ENCODE measurements at places on chromosomes 1 and 21.

DNA sequence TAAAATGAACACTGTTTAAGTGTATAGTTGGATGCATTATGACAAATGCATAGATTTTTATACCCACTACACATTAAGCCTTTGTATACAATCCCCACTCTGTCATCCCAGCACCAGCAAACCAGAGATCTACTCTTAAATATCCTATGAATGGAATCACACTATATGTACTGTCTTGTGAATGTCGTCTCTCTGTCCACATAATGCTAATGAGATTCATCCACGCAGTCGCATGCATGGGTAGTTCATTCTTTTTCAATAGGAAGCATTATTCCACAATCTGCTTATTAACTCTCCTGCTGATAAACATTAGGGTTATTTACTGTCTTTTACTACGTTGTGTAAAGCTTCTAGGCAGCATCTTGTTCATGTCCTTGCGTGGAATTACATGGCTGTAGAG is 892.3 kb downstream of the LTN1 start:
- DNase-seq = no peak

DNA sequence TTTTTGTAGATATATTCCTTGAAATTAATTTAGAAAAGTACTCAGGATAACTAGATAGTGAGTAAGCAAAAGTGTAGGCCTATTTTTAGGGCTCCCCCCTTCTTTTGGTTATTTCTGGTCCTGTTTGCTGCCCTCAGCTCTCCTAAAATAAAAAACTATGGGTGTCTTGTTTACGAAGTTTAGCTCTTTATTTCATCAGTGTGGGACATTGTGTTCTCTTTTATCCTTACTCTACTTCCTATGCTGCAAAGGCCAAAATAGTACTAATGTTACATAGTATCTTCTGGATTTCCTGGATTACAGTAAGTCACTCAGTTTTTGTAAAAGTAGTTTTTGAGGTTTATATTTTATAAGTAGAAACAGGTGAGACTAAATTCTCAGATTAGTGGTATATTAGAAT is 15.4 kb downstream of the CEP350 start:
- peak; percentile 72 for DNase-seq

DNA sequence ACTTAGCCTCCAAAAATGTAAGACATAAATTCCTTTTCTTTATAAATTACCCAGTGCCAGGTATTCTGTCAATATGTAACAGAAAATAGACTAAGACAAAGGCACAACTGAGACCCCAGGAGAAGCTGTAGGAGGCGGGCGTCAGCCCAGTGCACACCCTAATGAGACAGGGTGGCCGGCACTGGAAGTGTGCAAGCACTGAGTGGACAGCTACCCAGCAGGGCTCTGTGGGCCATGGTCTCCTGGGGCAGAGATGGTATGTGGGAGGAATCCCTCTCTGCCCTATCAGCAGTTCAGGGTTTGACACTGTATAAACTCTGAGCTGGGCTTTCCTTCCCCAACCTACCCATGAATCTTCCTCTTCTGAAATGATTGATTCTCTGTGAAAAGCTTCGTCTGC is 139.5 kb downstream of the GLIS1 start:
- DNase-seq = no peak

DNA sequence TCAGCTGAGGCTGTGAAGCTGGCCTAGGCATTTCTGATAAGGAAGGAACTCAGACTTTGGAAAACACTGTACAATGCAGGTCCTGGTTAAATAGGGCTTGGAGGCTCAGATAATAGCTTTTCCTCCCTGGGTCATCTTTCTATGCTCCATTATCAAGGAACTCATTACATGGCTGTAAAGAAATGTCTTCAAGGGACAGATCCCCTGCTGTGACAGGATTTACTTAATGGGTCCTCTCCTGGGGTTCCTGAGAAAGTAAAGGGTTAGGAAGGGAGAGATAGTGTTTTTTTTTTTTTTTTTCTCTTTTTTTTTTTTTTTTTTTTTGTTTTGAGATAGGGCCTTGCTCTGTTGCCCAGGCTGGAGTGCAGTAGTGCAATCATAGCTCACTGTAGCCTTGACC is 14.1 kb upstream of the SVBP start:
- DNase-seq = no peak

- DNase-seq = no peak
Observed at GRCh38 chr1:18932387-18932786, 24.1 kb downstream of the IFFO2 start.

DNA sequence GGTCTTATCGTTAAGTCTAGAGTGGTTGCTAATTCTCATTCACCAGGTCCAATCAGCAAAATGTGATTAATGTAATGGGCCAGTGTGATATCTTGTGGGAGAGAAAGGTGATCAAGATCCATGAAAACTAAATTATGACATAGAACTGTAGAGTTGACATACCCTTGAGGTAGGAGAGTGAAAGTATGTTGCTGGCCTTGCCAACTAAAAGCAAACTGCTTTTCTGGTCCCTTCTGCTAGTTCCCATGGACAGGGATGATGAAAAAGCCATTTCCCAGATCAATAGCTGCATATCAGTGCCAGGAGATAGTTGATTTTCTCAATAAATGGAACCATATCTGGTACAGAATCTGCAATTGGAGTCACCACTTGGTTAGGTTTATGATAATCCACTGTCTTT is 65.8 kb downstream of the FH start:
- no peak for DNase-seq

DNA sequence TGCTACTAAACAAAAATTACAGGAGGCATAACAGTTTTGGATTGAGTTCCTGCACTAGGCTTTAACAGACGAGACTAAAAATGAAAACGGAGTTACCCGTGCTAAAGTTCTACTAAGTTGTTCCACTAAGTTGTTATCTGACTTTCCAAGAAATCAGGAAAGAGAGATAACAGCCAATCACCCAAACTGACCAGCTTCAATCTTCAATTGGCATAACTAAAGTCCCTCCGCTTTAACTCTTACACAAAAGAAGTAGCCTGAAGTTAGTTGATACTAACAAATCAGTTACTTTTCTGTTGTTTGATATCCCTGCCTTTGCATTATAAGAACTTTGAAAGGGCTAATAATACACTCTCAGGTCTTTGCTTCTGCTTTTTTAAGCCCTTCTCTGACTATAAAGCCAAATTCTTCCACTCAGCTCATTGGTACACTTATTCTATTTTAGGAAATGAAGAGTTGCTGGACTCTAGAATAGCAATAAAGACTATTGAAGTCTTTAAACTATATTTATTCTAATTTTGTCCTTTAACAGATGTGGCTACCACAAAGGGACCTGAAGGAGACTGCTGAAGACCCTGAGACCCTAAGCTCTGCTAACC is 61.3 kb downstream of the TESK2 start:
- DNase-seq = no peak

DNA sequence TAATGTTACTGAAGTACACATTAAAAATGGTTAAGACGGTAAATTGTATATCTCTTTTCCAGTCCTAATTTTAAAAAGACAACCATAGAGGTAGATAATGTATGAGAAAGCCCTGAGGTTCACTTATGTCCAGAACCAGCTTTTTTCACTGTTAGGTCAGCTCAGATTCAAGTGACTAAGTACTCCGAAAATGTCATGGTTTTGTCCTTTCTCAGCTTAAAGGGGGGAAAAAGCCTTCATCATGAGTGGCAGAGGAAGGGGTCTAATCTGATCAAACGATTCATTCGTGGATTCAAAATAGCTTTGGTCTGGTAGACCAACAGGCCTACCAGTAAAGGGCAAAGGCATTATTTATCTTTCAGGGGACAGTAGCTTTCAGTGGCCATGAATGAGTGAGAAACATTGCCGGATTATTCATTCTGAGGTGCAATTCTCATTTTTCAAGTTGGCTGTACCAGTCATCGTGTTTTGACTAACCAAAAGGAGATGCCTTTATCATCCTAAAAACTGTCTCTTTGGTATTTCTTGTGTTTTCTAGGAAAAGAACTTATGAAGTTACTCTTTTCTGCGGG is 208.4 kb downstream of the HHIPL2 start:
- DNase-seq = no peak

DNA sequence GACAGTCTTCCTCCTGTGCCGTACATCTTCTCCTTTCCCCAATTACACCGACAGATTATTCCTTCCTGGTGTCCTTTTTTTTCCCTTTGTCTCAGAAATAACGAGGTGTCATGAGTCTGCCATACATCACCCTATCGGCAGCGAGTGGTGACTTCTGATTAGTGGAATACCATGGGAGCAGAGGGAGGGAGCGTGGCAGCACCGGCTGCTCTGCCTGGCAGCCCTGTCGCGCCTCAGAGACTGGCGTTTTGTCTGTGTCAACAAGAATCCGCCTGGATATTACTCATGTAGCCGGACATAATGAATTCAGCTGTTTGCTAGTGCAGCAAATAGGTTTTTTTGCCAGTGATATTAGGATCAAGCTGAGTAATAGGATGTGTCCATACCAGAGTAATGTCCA is 51.8 kb downstream of the UTP25 start:
- peak; percentile 81 for DNase-seq

GRCh38 chr1:202193614-202194327 is at the start of gene LGR6:
Gene LGR6 (plus strand): TSS chr1:202193799. CDS start chr1:202193990, 191 bp downstream.
- no peak for DNase-seq

GRCh38 chr1:213683529-213683928 is 304.2 kb upstream of the PROX1 start:
- DNase-seq = no peak

- no peak for DNase-seq
Observed at GRCh38 chr1:112507336-112507735, 1.4 kb upstream of the WNT2B start.

GRCh38 chr1:2412773-2413494 is 570 bp upstream of the PEX10 start:
- no peak for DNase-seq

DNA sequence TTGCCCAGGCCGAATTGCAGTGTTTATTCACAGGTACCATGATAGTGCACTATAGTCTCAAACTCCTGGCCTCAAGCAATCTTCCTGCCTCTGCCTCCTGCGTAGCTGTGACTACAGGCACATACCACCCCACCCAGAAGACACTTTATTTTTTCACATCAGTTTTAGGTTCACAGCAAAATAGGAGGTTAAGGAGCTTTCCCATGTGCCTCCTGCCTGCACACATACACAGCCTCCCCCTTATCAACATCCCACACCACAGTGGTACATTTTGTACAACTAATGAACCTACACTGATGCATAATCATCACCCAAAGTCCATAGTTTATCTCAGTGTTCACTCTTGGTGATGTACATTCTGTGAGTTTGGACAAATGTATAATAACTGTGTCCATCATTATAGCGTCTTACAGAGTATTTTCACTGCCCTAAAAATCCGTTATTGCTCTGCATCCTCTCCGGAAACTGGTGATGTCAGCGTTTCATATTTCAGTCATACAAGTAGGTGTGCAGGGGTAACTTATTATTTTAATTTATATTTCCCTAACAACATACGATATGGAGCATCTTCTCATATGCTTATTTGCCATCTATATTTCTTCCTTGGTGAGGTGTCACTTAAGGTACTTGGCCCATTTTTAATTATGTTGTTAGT is 23.2 kb downstream of the OR13G1 start:
- no peak for DNase-seq

- no peak for DNase-seq
Observed at GRCh38 chr1:230254265-230254664, 171.9 kb downstream of the PGBD5 start.

DNA sequence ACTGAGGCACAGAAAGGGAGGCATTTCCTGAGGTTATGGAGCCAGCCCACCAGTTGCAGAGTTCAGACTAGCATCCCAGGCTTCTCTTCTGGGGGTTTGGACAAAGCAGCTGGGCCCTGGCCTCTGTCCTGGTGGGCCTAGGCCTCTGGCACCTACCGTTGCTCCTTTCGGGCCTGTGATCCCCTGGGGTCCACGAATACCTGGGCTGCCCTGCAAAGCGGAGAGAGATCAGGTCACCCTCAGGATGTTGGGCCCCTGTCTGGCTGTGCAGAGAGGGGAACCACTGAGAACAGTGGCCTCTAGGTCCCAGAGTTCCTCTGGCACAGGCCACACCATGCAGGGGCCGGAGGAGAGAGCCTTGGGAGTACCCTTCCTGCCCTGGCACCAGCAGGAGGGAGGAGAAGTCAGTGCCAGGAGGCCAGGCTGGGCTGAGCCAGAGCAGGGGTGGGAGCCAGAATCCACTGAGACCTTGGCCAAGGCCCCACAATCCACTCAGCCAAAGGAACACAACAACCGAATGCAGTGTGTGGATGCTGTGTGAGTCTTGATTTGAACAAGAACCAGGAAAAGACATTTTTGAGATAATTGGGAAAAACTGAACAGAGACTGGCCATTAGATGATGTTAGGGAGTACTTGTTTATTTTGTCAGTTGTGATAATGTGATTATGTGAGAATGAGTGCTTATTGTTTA is 8.9 kb downstream of the COL9A2 start:
- DNase-seq = no peak

GRCh38 chr1:94250341-94250740 is 13.0 kb upstream of the ARHGAP29 start:
- DNase-seq = no peak

DNA sequence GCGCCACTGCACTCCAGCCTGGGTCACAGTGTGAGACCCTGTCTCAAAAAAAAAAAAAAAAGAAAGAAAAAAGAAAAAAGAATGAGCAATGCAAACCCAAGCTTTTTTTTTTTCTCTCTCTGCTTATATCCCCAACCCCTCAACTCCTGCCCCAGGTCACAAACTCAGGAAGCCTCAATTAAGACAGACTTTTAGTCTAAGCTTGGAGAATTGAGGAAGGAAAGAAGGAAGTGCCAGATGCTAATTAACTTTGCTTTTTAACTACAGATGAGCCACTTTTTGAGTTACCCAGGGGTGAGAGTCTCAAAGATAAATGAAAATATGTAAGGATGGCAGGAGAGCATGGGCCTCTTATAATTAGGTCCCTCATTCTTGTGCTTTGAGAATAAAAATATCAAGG is 33.3 kb downstream of the PIK3CD start:
- DNase-seq = no peak

GRCh38 chr1:238950784-238951183 is 435.6 kb upstream of the CHRM3 start:
- no peak for DNase-seq

- DNase-seq = peak; percentile 19
Observed at GRCh38 chr1:214833178-214833756, 230.3 kb downstream of the CENPF start.

DNA sequence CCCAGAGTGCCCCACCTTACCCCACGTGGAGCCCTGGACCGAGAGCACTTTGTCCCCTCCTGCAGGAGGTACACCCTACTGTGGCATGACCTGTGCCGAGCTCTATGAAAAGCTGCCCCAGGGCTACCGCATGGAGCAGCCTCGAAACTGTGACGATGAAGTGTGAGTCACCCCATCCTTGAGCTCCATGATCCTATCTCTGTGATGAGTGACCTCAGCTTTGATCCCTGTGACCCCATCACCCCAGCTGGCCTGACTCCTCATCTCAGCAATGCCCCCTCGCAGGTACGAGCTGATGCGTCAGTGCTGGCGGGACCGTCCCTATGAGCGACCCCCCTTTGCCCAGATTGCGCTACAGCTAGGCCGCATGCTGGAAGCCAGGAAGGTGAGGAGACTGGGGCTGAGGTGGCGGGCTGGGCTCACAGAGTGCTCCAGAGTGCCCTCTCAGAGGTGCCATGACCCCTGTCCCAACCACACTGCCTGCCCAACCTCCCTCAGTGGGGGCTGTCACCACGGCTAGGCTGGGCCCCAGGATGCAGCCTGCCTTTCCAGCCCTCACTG is 16.2 kb upstream of the MPL start:
- DNase-seq = no peak
